Stimulated activated naive CD8-positive, alpha-beta T cell treated with anti-CD3 and anti-CD28 coated beads, Interleukin-15, Interleukin-2, amounts not matched to agents 100 U/mL and 50 U/mL, for 24 hours (primary cell): ENCODE measurements at places on chromosomes 6 and 20.
A peak's percentile ranks its signal among the peaks of the same experiment; 100 is the strongest.

DNA sequence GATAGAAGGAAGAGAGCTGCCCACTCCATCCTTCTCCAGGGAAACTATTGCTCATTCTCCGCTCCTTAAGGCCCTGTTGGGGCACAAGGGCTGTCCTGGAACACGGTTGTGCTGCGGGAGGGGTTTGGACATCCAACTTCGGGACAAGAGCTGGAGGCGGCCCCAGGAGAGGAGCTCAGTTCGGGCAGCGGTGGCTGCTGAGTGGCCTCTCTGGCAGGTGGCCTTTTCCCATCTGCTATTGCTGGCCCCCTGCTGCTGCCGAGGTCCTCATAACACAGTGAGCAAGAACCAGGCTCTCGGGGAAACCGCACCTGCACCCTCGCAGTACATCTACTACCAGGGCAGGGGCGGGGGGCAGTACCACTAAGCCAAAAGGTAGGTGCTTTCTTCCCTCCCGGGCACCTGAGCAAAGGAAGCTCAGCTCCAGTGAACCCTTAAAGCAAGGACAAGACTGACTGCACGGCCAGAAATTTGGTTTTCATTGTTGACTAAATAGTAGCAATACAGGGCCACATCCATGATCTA, 63.7 kb downstream of the PSMG4 start:
- no peak for DNase-seq

- peak; percentile 92 for DNase-seq
Observed at GRCh38 chr20:2840138-2840966, at the start of the genes PCED1A and VPS16. PCED1A (minus strand) TSS chr20:2840655; CDS start chr20:2839912, 743 bp downstream. VPS16 (plus strand) TSS chr20:2840745; CDS start chr20:2840775, 30 bp downstream.

GRCh38 chr6:3326981-3327380, 68.2 kb downstream of the PSMG4 start:
- DNase-seq = no peak

DNA sequence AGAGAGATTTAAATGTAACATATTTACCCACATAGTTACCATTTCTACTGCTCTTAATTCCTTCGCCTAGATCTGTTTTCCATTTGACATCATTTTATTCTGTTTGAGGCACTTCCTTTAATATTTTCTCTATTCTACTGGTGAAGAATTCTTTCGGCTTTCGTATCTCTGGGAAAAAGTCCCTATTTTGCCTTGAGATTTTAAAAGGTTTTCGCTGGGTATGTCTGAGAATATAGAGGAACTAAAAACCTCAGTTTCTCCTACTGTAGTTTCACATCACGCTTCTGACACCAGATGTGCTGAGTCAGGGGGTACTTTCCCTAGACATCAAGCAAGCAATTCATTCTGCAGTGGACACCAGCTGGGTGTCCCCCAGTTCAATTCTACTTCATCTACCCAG, 61.7 kb downstream of the E2F3 start:
- DNase-seq = no peak
